ENCODE measurements at places on chromosomes 16 and 17.

GRCh38 chr17:48261297-48261880 is 153.8 kb downstream of the SNX11 start:
- DNase-seq, result peak; percentile 24

- no peak for DNase-seq
These were observed 19.2 kb downstream of the SDK2 start for GRCh38 chr17:73625006-73625405.

- DNase-seq, result no peak
These were observed 643.2 kb downstream of the WWOX start for GRCh38 chr16:78742501-78743283.

DNA sequence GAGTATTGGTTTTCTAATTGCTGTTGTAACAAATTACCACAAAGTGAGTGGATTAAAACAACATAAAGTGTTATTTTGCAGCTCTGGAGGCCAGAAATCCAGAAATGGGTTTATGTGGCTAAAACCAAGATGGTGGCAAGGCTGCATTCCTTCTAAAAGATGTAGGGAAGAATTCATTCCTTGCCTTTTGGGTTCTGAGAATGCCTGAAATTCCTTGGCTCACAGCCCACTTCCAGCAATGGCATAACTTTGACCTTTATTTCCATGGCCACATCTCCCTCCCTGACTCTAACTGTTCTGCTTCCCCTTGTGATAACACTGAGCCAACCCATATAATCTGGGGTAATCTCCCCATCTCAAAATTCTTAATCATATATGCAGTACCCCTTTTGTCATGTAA is 269.6 kb upstream of the RPL38 start:
- DNase-seq, result no peak

GRCh38 chr17:76078860-76079534 is at the start of gene ZACN:
TSS of gene ZACN (plus strand) at chr17:76079182. CDS start at chr17:76079265, 83 bp downstream.
- no peak for DNase-seq

- no peak for DNase-seq
These were observed 31.2 kb downstream of the XYLT1 start for GRCh38 chr16:17439580-17439979.

DNA sequence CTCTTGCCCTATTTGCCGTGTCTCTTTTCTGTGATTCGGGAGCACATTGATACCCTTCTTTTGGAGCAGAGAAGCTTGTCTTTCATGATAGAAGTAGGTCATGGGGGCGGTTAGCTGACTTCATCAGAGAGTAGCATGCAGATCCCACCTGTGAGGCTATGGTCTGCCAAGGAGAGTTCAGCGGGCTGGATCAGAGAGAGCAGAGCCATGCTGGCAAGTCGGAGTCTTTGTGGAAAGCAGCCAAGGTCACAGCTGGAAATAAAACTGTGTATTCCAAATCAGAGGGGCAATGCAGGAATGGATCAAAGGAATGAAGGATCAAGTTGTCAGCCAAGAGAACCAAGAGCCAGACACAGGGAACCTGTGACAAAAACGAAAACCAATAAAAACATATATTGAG is 595.9 kb downstream of the WWOX start:
- DNase-seq, result no peak

DNA sequence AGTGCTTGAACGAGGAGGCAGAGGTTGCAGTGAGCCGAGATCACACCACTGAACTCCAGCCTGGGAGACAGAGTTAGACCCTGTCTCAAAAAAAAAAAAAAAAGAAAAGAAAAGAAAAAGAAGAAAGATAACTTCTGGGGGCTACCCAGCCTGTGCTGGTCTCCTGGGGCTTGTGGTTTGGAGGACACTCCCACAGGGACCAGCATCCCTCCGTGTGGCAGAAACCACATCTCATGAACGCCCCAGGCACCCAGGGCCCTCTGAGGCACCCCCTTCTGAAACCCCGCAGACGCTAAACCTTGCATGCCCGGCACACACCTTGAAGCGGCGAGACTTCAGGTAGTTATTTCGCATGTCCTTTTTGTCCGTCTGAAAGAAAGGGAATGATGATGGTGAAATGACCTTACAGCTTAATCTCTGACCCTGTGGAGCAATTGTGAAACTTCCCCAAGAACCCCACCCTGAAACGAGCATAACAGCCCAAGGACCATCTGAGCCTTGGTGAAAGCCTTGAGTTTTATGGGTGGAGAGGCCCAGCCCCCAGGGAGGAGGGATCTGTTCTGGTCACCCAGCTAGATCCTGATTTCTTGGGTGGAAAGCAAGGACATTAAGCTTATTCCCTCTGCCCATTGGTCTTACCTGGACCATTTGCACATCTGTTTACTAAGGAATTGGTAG is 55.0 kb downstream of the CNGB1 start:
- DNase-seq, result no peak

DNA sequence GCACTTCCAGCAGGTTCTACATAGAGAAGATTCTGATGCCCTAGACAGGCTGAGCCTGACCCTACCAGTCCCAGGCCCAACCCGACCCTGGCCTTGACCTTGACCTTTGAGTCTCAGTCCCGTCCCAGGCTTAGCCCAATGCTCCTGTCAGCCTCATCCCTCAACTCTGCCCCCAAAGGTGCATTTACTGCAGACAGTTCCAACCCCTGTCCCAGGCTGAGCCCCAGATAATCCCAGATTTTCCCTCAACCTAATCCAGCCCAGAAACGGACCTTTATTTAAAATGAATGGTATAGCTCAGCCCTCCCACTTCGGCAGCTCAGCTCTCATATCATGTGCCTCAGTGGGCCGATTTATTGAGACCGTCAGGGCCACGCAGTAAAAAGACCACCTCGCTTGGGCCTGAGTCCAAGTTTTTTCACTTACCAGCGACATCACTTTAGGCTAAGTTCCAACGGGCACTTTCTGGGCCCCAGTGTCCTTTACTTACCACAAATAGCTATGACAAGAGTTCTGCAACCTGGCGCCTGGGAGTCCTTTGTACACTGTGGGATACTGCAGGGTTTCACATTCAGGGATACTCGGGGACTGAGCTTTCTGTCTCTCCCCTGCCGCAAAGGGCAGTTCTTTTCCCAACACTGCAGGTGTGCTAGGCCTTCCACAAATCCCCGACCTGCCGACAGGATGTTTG is 89.5 kb downstream of the WSCD1 start:
- no peak for DNase-seq

DNA sequence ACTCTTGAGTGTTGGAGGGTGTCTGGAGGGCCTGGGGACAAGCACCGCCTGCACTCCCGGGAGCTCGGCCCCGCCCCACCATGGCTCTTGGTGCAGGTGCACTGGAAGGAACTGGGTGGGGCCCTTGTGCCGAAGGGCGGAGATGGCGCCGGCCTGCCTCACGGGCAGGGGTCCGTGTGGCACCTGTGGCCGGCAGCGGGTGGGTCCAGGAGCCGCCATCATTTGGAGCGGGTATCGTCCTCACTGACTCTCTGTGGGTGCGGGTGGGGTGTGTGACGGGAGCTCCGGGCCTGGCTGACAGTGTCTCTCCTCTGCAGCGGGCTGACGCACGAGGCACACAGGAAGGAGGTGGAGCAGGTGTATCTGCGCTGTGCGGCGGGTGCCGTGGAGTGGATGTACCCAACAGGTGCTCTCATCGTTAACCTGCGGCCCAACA is 5.2 kb downstream of the METRNL start:
- DNase-seq, result no peak

GRCh38 chr17:62717889-62718288 is 90.2 kb downstream of the MARCHF10 start:
- no peak for DNase-seq

DNA sequence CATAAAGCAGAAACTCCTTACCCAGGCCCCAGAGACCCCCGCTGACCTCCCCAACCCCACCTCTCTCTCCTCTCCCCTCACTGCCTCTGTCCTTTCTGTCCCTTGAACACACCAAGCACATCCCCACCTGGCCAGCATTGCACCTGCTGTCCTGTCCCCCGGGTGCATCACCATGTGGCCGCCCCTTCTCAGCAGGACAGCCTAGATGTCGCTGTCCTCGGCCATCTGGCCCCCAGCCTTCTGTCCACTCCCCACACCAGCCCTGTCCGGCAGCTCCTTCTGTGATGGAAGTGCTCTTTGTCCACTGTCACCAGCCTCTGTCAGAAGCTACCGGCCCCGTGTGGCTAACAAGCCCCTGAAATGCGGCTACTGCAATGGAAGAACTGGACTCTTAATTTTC is 12.3 kb upstream of the MPRIP start:
- no peak for DNase-seq

- DNase-seq, result no peak
These were observed 1.1 kb upstream of the SLC43A2 start for GRCh38 chr17:1629504-1630310.

- DNase-seq, result no peak
These were observed 31.2 kb downstream of the RPA1 start for GRCh38 chr17:1860978-1861377.

DNA sequence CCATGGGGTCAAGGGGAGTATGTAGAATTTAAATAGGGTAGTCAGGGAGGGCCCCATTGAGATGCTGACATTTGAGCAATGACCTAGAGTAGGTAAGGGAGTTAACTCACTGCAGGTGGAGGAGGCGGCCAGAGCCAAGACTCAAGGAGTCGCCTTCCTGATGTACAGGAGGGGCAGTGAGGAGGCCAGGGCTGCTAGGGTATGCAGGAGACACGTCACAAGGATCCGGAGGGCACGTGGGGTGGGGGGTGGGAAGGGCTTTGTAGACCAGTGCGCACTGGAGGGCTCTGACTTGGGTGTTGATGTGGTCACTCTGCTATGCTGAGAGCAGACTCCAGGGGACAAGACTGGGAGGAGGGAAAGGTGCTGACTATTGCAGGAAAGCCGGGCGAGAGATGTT is 37.5 kb downstream of the SPECC1 start:
- no peak for DNase-seq

GRCh38 chr16:74797414-74797813 is 22.8 kb upstream of the FA2H start:
- DNase-seq, result no peak

GRCh38 chr17:78357672-78358537 is 2.0 kb downstream of the SOCS3 start:
- DNase-seq, result no peak

DNA sequence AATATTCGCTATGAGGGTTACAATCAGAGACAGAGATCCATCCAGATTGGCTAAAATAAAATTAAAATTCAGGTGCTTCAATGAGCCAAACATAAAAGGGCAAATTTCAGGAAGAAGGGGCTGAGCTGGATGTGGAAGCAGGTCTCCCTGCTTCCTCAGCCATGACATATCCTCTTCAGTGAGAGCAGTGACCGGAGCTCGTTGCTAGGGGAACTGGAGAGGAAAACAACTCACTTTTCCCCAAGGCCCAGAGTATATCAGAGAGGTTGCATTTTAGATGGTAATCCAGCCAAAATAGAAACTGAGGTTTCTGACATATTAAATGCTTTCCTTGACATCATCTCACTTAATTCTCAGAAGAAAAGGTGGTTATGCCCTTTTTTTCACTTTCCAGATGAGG is 503.5 kb downstream of the HS3ST4 start:
- no peak for DNase-seq

- DNase-seq, result no peak
These were observed 8.4 kb downstream of the ZNF319 start for GRCh38 chr16:57992084-57992483.

- no peak for DNase-seq
These were observed 8.6 kb upstream of the NXPH3 start for GRCh38 chr17:49567104-49567521.

DNA sequence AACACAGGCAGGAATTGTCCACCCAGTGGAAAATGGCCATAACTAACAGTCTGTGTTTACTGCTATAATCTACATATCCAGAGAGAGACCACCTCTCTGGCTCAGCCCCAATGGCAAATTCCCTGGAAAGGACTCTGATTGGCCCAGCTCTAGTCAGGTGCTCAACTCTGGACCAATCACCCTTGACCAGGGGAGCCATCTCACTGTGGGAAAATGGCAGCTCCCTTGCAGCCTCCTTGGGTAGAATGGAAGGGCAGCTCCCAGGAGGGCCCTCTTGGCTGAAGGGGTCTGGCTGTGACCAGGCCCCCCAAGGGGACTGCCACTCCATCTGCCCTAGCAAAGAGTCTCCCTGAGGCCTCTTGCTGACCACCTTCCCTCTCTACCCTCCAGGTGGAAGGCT is 3.1 kb downstream of the ALOX15B start:
- DNase-seq, result no peak

DNA sequence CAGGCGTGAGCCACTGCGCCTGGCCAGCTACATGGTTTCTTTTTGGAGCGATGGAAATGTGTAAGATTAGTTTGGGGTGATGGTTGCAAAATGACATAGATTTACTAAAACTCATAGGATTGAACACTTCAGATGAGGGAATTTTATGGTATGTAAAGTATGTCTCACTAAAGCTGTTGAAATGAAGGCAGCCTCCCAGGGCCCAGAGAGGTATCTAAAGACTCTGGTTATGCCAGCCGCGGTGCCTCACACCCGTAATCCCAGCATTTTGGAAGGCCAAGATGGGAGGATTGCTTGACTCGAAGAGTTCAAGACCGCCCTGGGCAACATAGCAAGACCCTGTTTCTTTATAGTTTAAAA is 254.9 kb downstream of the PARN start:
- no peak for DNase-seq

DNA sequence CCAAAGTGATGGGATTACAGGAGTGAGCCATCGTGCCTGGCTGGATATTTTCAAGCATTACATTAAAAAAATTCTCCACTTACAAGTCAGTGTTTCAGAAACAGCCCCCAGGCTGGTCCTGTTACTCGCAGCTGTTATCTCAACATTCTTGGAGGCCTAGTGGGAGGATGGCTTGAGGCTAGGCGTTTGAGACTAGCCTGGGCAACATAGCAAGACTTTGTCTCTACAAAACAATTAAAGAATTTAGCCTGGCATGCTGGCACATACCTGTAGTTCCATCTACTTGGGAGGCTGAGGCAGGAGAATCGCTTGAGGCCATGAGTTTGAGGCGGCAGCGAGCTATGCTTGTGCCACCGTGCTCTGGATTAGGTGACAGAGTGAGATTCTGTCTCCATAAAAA is 26.5 kb upstream of the SPNS3 start:
- no peak for DNase-seq

DNA sequence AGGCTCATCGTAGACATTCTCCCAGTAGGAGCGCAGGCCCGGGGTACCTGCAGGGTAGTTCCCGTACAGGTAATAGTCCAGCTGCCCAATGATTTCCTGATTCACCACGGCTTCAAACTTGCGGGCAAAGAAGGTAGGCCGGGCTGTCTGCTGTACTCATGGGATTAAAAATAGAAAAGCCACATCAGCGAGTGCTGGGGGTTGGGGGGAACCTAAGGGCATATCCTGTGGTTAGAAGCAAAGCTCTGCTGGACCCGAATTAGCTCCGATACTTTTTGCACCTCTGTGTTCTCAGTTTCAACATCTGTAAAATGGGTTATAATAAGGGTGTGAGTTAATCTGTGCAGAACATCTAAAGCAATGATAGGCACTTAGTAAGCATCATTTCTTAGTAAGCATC is 336.2 kb downstream of the XYLT1 start:
- DNase-seq, result no peak

- no peak for DNase-seq
These were observed 12.7 kb downstream of the CDK5RAP3 start for GRCh38 chr17:47983492-47984223.

Data from neuronal stem cell (in vitro differentiated cells).